Neural crest cell (in vitro differentiated cells): ENCODE measurements at places on chromosomes 2 and 18.

- no peak for DNase-seq
These were observed 175.4 kb downstream of the NRP2 start for GRCh38 chr2:205857520-205858237.

- no peak for DNase-seq
These were observed 1348.0 kb upstream of the TMEFF2 start for GRCh38 chr2:193542762-193543161.

- no peak for DNase-seq
These were observed 596.0 kb downstream of the LRP1B start for GRCh38 chr2:141534666-141535362.

DNA sequence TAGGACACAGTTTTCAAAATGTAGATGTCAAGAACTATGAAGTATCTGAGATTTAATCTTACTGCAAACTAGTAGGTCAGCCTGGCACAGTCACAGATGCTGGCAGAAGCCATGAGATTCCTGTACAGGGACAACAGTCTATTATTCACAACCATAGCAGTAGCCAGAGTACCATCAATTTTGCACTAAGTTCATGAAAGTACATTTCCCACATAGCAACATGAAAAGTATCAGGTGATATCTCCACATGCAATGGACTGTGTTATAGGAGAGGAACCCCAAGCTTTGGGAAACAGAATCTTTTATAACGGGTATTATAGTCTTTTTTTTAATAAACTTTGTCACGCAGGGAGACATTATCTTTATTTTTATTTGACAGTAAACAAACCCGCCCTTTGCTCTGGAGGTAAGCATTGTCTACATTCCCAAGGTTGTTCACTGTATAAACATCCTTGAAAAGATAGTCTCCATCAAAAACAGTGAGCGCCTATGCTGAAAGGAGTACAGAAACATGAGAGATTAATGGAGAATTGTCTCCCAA, 33.4 kb upstream of the DPP4 start:
- no peak for DNase-seq

GRCh38 chr18:62614494-62614893, 91.7 kb downstream of the ZCCHC2 start:
- no peak for DNase-seq

DNA sequence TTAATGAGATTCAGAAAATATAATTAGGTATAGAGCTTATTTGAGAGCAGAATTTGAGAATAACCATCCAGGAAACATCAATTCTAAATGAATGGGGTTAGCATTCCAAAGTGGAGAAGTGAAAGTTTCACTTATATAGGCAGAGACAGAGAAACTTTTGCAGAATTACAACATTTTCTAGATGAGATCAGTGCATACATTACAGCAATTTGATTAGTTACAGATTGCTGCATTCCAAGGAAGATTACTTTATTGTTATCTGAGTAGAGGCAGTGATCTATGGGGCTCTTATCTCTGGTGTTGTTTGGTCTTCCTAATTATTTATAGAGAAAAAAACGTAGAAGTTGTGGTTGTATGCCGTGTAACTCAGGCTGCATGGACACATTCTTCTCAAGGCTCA, 373.8 kb upstream of the SYT4 start:
- DNase-seq: no peak

GRCh38 chr2:175350105-175350504, 168.6 kb upstream of the ATP5MC3 start:
- DNase-seq: no peak

GRCh38 chr2:6556755-6557154, 309.0 kb downstream of the CMPK2 start:
- DNase-seq: no peak

DNA sequence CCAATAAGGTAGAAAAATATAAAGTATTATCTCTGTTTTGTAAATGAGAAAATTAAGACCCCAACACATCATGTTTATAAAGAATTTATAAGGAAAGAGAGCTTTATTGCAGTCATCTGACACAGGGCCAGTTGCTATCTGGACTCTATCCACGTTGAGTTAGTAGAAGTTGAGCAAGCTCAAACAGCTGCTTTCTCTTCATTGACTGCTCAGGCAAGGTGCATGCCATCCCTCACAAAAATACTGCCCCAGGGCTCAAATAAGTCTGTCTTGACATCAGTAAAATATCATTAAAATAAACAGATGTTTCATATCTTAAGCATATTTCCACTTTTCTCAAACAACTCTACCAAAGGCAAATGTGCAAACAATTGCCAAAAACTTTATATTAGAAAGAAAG, 14.8 kb downstream of the COL5A2 start:
- no peak for DNase-seq

DNA sequence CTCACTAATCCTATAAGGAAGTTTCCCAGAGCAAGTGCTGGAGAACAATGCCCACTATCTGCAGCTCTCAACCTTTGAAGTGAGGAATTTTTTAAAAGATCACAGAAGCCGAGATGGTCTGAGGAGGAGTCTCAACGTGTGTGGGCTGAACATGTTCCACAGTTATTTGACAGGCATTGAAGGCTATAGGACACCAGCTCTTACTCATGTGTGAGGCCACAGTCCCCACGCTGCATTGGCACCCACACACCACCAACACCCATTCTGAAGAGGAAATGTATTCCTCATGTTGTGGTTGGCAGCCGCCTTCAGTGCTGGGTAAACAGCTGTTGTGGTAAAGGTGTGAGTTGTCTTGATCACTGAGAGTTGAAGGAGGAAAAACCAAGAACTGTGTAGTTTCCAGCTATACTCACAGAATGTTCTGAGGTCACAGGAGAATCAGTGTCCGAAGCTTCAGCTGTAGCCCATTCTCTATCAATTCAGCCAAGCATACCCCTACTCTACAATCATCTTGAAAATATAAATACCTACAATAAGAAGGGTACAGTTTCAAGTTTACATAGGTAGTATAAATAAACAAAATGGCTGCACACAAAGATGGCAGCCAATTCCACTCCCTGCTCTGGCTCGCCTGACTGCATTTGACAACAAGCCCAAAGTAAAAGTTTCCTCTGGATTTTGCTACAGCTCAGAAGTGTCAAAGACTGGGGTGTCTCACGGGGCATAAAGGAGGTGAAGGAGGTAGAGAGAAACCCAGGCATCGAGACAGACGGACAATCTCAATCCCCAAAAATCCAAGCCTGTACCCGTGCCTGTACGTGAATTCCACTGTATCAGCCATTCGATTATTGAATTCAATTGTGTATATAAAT, 12.1 kb downstream of the CD226 start:
- no peak for DNase-seq

- no peak for DNase-seq
These were observed 246.1 kb downstream of the BCL2 start for GRCh38 chr18:63073481-63073880.

DNA sequence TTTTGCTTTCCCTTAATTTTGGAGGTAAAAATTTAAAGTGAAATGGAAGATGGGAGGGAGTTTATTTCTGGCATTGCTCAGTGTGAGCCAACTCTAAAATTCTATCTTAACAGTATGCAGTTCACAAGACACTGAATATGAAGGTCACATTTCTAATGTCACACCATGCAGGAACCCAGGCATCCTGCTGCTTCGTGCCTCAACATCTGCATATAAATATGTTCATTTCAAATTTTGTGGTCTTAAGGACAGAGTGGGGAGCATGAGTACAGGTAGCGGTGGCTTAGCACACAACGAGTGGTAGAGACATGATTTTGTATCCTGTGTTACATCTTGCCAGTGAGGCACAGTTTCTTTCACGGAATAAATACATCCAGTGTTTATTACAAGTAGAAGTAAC, 102.4 kb downstream of the ARL4C start:
- no peak for DNase-seq

GRCh38 chr2:135150725-135151124, 98.6 kb downstream of the RAB3GAP1 start:
- DNase-seq: no peak

- no peak for DNase-seq
These were observed 197.6 kb downstream of the NDUFA10 start for GRCh38 chr2:239827523-239827890.
